ENCODE measurements at places on chromosomes 11 and 22.

- no peak for DNase-seq
Observed at GRCh38 chr11:2077061-2077802, 62.0 kb downstream of the IGF2 start.

- no peak for DNase-seq
Observed at GRCh38 chr22:46193898-46194310, 43.6 kb downstream of the PPARA start.

GRCh38 chr11:28110821-28111200 lies 2.6 kb downstream of the METTL15 start:
- DNase-seq, result no peak

GRCh38 chr11:93249459-93250220 lies 51.8 kb upstream of the SLC36A4 start:
- no peak for DNase-seq

DNA sequence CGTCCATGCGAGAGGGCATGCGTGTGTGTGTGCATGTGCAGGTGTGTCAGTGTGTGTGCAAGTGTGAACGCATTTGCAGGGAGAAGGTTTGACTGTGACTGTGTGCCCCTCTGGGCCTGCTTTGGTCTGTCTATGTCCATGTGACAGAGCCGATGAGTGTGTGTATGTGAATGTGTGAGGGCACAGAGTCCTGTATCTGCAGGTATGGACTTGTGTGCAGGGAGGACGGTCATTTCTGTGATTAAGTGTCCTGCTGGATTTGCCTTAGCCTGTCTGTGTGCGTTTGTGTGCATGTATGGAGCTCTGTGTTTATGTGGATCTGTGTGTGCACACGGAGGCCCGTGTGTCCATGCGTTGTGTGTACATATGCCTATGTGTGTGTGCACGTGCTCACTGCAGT lies 5.4 kb downstream of the EMID1 start:
- no peak for DNase-seq

DNA sequence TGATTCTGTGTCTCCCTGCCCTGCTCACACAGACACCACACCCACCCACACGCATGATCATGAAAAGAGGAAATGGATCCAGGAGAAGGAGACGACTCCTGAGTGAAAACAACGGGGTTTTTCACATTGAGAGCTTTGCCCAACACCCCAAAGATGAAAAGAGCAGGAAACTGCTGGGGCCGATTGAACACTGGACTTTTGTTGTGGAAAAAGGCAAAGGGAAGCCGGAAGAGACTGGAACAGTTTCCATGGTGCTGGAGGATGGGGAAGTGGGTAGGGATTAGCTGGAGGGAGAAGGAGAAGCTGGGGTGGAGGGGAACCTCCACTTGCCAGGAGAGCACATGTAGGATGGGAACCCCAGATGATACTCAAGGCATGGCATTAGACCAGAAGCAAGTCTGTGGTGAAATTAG lies 5.2 kb upstream of the SLC43A3 start:
- DNase-seq, result no peak

- DNase-seq, result no peak
Observed at GRCh38 chr11:35723493-35723892, 60.9 kb downstream of the TRIM44 start.

DNA sequence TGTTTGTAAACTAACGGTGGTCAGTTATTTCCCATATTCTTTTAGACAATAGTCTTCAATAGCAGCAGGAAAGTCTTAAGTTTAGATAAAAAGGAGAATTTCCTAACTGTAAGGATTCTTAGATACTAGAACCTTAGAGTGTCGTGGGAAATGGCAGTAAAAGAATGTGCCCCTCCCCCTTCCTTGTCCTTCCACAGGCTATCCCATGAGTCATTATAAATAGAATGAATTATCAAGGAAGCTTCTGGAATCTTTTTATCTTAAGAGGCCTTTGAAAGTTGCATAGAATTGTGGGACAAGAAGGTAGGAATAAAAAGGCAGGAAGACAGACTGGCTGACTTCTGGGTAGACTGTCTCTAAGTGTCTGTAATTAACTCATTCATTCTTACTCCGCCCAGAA lies 165.2 kb upstream of the TBCEL start:
- DNase-seq, result no peak

DNA sequence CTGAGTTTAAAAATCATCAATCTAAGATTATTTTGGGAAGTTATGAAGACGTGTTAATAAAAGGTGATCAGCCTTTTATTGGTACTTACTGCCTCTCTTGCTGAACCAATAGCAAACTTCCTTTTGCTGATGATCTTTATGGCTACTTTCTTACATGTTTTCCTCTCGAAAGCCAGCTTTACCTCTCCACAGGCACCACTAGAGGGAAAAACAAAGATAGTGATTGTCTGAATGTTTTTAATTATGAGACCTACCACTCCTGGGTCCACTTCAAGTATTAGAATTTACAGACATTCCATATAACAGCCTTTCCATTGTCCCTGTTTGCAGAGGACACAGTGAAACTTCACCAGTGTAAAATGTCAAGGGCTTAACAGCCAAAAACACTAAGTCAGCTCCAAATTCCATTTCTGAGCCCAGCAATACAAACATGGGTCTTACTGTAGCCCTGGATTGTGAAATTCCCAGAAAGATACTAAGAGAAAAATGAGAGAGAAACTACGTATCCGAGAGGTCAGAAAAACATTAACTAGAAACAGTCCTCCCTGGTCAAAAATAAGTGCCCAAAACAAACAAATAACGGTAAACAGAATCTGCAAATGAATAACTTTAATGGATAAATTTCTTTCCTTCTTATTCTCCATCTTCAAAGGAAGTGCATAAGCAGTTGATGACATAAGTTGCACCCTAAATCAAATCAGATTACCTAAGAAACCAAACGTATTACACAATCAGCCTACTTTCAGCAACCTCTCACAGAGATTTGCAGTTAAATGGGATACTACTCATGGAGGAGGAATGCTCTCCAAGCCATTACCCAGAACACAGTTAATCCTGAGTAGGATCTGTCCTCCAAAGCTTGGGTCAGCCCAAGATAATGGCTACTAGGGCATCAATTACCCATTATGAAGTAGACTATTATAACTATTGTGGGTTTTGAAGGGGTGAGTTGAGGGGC lies 29.5 kb downstream of the CHEK2 start:
- DNase-seq, result no peak

- no peak for DNase-seq
Observed at GRCh38 chr11:121570453-121570852, 117.7 kb upstream of the SORL1-AS1 start.

DNA sequence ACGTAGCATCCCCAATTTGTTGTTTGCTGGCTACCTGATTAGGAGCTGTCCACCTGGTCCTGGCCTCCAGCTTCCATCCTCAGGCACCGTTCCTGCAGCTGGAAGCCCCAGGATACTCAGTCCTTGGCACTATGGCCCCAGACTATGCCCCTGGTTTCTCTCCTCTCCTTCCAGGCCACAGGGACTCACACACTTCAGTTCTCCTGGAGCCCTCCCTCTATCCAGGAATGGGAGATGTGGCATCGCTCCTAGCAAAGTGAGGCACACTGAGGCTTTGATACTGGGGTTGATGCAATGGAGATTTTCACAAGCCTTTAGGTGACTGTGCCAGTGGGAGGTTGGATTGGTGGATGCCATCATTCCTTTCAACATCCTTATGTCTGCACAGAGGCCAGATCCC lies 142.8 kb upstream of the B3GAT1 start:
- DNase-seq, result no peak

DNA sequence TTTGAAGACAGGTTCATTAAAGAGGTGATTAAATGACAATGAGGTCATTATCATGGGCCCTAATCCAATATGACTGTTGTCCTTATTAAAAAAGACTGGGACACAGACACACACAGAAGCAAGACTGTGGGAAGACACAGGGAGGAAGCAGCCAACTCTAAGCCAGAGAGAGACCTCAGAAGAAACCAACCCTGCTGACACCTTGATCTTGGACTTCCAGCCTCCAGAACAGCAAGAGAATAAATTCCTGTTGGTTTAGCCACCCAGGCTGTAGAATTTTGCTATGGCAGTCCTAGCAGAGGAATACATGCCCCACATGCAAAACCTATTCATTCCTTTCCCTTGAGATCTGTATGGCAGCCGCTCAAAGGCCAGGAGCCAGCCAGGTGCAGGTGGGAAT lies 35.6 kb upstream of the CACNG2 start:
- no peak for DNase-seq

- no peak for DNase-seq
Observed at GRCh38 chr11:132072044-132072857, 701.8 kb downstream of the NTM start.

- no peak for DNase-seq
Observed at GRCh38 chr11:96373826-96374225, 15.9 kb downstream of the CCDC82 start.

- DNase-seq, result no peak
Observed at GRCh38 chr11:57095417-57095816, 86.3 kb upstream of the LRRC55 start.

- DNase-seq, result no peak
Observed at GRCh38 chr22:25747245-25747944, 5.4 kb downstream of the MYO18B start.

DNA sequence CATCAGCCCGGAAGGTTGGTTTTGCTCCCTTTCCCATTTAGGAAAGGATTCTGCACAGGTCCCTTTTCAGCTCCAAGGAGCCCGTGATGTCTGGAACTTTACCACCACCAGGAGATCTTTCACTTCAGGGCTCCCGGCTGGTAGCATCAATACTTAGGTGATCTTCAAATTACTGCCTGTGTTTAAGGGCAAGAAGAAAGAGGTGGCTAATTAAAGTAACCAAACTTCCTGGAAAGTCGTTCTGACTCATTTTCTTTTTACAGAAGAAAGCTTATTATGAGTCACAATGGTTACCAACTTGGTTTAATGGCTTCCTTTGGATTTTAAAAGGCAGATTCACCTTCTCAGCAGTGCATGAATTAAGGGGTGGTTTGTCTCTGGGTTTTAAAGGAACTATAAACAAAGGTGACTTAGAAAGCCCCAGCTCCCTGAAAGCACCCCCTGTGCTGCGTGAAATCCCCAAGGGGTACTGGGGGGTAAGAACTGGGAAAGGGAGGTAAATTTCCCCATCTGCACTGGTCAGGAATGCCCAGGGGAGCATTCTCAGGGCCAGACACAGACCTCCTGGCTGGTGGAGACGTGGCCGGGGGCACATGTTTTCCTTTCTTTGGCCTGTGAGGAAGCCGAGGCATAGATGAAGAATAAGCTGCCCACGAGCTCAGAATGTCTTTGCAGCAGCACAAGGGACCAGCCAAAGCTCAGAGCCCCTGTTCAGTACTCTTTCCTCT lies 8.8 kb downstream of the POU2F3 start:
- DNase-seq, result no peak

DNA sequence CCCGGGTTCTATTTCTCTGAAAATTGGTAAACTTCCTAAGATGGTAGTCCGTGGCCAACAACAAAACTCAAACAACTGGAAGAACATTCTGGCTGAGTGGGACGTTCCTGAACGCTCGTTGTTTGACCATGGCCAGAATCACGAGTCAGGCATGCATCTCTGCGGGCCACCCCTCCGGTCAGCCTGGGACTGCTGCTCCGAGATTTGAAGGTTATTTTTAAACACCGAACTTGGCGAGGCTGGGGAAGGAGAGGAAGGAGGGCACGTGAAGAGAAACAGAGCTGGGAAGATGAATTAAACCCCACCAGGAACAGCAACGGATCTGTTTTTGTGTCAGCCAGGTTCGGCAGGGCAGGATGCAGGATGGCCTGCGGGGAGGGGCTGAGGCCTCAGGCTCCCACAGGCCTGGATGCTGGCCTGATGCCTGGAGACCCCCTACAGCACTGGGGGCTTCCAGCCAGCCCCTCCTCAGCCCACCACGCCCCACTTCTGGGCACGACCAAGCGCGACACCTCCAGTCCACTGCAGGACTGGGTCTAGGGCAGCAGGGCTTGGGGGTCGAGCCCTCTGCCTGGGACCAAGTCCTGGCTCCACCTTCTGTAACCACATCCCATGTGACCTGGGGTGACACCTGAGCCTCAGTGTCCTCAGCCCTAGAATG lies 5.1 kb downstream of the SHISAL1 start:
- DNase-seq, result no peak

DNA sequence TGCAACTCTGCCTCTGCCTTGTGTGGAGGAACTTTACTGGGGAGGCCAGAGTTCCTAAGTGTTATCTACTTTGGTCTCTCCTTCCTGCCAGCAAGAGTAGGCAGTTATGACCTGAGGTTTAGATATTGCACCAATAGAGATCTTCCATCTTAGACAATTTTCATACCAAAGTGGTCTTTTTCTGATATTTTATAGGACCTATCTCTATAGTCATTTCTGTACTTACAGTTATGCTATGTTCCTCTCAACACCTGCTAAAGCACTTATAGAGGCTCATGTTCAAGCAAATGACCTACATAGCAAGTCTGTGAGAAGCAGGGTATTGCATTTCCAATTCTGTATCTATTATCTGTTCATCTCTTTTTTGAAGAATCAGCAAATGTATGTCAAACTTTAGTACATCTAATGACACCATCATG lies 80.8 kb downstream of the HORMAD2 start:
- no peak for DNase-seq

GRCh38 chr11:64580412-64580811 lies 10.6 kb upstream of the SLC22A12 start:
- no peak for DNase-seq

GRCh38 chr11:33475993-33476392 lies 218.8 kb downstream of the HIPK3 start:
- DNase-seq, result peak; percentile 69

DNA sequence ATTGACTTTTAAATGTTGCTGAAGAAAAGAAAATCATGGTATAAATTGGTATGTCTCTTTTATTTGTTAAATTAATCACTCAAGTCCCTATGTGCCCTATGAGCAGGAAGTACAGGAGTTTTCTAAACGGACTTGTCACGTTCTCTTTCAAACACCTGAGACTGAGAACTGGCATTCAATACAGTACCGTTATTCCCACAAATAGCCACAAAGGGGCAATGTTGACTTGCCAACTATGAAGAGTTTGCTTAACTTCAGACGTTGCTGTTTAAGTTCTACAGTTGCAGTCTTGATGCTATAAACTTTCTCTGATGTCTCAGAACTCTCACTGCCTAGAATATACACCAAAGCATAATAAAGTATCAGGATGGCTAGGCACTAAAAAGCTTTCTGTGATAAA lies 7.6 kb downstream of the OR56A1 start:
- DNase-seq, result peak; percentile 4

Measured in right renal pelvis (tissue), 4 donors.